Substantia nigra (tissue), 51 donors: ENCODE measurements at places on chromosomes 12 and 14.

DNA sequence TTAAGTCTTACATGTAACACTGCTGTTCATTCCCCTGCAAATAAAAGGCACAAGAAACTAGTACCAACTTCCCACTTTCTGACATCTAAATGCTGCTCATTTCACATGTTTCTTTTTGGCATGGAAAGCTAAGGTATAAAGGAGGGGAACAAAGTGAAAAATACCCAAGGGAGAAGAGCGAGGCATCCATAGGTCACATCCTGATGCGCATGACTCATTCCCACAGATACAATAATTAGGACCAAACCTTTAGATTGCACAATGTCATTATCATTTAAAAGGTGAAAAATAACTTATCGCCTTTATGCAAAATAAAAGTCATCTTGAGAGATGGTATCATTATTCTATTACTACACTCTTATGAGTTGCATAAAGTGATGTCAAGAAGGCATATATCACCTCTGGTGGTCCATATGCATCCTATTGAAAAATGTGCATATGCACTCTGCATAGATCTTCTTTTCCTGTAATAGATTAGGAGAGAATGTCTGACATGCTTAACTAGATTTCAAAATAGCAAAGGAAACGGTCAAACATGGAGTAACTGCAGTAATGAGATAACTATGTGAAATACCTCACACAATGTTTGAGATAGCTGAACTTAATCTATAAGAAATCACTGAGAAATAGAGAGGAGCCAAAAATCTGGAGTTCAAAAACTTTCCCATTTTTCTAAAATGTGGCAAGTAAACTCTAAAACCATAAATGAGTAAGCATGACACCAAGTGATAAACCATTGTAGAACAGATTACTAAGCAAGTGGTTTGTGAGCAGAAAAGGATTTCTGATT is 382.5 kb upstream of the TMTC1 start:
- no peak for DNase-seq

DNA sequence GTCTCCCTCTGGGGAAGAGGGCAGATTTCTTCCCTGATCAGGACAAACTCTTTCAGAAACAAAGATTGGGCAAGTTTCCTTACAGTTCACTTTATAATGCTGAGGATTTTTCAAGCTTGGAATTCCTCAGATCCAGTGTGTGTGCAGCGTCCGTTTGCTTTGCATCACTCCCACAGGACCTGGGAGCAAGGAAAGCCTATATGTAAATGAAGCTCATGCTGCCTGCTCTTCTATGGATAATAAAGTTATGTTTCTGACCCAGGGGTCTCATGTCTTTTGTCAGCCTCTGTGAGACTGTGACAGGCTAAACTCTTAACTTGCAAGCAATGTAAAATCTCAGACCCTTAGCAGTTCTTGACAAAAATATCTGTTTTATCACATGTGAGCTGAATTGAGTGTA is 41.6 kb downstream of the TRHDE start:
- no peak for DNase-seq

DNA sequence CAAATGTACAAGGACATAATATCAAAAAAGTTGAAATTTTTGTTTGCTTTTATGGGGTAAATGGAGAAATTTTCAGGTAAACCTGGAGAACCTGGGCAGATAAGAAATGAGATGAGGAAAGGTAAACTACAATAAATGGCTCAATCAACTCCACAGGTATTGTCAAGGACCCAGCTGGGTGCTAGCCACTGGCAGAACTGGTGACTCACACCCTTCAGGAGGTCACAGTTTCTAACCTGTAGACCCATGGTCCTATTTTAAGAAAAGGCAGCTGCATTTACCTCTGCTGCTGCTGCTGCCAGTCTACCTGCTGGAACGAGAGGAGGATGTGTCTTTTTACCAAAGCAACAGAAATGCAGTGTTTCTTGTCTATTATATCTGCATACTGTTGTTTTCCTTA is 226.6 kb downstream of the ALG10B start:
- DNase-seq = no peak

GRCh38 chr14:104977681-104978653 is at the start of gene AHNAK2:
AHNAK2 (minus strand) TSS chr14:104978374; CDS start chr14:104978237, 137 bp downstream.
- no peak for DNase-seq

- DNase-seq = no peak
Observed at GRCh38 chr12:6684609-6685008, 4.6 kb downstream of the ZNF384 start.

- no peak for DNase-seq
Observed at GRCh38 chr12:108580531-108580930, 17.4 kb downstream of the TMEM119 start.

GRCh38 chr14:51939755-51940301 is 49.5 kb upstream of the RTRAF start:
- DNase-seq = no peak

- no peak for DNase-seq
Observed at GRCh38 chr14:50758945-50759344, 72.0 kb downstream of the NIN start.

DNA sequence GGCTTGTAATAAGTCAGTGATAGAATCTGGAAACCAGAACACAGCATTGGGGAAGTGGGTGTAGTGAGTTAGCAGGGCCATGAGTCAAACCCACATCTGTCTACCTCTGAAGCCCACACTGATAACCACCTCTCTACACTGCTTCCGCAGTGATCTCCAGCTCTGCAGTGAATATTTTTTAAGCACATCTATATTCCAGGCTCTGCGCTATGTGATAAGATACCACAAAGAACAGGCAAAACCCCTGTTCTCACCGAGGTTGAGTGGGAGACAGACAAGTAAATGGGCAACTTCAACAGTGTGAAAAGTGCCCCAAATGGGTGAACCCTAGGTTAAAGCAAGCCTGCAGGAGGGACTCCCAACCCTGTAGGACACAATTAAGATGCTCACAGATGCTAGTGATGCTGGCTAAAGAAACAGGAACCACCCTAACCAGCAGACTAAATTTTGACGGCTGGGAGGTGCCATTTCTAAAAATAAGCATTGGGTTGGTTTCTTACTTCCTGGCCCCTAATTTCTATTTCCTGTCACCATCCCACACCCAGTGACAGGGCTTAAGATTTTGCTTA is 375.0 kb downstream of the DPF3 start:
- no peak for DNase-seq

DNA sequence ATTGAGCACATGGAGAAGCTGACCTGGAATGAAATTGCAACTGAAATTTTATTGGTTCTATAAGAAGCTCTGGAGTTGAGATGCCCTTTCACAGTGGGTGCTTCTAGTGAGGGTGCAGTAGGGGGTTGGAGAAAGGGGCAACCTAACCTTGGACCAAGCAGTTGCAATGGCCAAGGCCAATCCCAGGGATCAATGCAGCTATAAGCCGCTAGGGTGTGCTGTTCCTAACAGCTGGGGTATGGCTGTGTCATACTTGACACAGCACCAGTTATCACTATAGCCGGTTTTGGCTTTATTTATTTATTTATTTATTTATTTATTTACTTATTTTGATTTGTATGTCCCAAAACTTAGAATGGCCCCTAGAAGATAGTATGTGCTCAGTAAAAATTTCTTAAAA is 505.9 kb downstream of the FLRT2 start:
- DNase-seq = no peak

DNA sequence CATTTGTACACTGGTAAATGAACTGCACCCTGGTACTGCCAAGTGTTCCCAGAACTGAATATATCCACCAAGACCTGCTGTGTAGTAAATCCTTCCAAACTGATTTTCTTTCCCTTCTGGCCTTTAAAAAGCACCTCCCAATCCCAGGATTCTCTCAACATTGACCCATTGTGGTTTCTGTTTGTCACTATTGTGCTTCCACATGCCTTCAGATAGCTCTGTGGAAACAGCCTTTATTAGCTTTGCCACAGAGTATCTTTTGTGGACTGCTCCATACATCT is 949 bp upstream of the KIF21A start:
- DNase-seq = no peak

- DNase-seq = no peak
Observed at GRCh38 chr12:85971800-85972199, 97.7 kb downstream of the NTS start.

DNA sequence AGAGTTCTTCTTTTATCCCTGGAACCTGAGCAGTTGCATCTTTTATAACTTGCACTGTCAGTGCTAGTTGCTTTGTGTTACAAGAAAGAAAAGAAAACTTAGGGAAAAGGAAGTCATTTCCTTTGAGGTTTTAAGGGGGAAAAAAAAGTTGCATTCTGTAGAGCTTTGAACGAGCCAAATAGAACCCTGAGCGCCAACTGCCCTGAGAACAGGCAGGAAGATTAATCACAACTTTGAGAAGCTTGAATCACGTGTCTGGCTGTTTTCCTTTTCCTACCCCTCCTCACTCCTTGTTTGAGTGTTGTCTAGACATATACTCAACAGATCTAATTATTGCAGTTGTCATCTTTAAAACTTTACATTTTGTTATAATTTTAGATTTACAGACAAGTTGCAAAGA is 12.5 kb downstream of the PCNX1 start:
- DNase-seq = no peak

- no peak for DNase-seq
Observed at GRCh38 chr14:50656776-50657175, 11.3 kb downstream of the SAV1 start.

DNA sequence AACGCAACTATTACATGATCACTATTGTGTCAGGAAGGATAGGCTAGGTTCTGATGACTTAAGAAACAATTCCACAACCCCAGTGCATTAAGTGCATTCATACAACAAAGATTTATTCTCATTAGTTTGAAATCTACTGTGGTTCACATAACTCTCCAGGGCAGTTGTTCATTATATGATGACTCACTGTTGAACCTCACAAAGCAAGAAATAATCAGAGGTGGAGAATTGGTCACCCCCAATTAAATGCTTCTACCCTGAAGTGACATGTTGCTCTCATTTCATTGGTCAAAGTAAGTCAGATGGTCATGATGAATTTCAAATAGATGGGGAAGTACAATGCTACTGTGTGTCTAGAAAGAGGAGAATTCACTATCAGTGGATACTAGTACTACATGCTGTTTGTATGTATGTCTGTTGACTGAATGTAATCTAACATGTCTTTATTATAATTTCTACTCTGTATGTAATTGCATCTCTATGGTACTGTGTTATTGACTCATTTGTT is 6.1 kb upstream of the HELB start:
- DNase-seq = no peak

GRCh38 chr14:98959958-98960616 is 311.9 kb downstream of the BCL11B start:
- no peak for DNase-seq

DNA sequence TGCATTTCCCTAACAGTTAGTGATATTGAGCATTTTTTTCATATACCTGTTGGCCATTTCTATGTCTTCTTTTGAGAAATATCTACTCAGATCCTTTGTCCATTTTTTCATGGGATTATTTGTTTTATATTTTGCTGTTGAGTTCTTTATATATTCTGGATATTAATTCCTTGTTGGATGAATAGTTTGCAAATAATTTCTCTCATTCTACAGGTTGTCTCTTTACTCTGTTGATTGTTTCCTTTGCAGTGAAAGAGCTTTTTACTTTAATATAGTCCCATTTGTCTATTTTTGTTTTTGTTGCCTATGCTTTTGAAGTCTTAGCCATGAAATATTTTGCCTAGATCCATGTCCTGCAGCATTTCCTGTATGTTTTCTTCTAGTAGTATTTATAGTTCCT is 11.5 kb upstream of the SLC4A8 start:
- DNase-seq = no peak

DNA sequence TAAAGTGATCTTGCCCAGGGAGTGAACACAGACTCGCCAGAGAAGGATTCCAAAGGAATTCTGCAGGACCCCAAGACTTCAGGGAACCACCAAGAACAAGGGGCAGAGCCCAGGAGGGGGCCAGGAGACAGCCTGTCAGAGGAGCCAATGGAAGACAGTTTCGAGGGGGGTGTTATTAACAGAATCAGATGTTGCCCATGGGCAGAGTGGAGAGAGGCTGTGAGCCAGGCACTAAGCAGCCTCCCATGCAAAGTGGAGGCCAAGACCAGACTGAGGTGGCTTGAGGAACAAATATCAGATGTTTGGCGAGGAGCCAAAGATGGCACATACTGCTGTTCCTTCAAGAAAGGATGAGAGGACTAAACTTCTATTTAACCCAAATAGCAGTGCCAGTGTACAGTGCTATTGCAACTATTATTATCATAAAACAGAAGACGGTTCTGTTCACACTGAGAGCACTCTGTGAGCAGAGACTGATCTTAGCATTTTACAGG is 12.6 kb downstream of the APPL2 start:
- no peak for DNase-seq

DNA sequence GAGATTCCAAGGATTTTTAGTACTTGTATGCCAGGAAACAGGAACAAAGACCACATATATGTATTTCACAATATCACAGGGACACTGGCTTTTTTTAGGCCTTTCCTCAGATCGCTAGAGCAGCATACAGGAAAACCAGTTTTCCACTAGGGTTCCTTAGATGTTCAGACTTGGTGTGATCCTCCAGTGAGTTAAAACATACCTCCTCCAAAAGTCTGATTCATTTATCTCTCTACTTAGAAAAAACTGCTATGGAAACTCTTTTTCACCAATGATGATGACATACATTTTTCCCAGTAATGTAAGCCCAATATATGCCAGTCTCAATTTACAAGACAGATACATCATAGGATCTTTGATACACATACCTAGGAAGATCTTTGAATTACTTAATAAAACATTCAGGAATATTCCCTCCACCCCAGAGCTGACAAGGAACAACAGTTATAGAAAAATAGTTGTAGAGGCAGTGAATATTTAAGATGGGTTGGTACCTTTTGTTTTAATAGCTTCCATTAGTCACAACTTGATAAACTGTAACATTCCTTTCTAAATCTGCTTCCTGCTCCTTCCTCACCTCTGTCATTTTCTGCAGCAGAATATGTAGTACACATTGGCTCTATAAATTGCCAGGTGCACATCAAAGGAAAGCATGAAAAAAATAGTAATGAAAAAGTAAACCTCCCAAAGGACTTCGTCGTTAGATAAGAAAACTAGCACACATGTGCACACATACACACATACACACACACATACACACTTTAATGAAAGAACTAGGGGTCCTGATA is 27.5 kb downstream of the BCAT1 start:
- DNase-seq = no peak

- DNase-seq = no peak
Observed at GRCh38 chr12:68428724-68429501, 96.8 kb upstream of the MDM1 start.

GRCh38 chr12:44703182-44703910 is 172.8 kb downstream of the NELL2 start:
- no peak for DNase-seq

DNA sequence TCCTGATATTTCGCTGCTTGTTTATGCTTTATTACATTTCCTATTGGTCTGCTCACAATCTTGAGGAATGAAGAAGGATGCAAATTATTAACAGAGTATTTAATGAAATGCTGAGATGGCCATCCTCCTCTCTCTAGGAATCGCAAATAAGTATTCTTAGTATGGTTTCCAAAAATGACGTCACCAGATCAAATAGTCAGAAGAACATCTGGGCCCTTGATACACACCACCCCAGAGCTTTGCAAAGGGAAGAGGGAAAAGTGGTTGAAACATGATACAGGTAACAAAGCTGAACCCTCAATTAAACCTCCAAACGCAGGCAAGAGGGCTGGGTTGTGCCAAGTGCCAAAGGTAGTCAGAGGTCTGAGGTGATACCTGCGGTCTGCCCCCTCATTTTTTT is 107.3 kb downstream of the BCL11B start:
- DNase-seq = no peak
